Fibroblast of the aortic adventitia (primary cell): ENCODE measurements at places on chromosomes 16 and 17. TPM values are rescaled to one million over a fixed set of nuclear protein-coding genes. Genes with fewer than 3 reads are reported as not detected.

Gene SP6
- total RNA-seq = 0.09 TPM in 1 of 2 replicates, not detected in the other

Gene MMP15
- 1.3 and 2.4 TPM in 2 replicates for total RNA-seq

Gene AGRP
- total RNA-seq = not detected in 2 replicates

Gene DOC2A
- total RNA-seq = not detected in 2 replicates

Gene C17orf67
- total RNA-seq = 0.41 and 0.99 TPM in 2 replicates

Gene PTX4
- not detected in 2 replicates for total RNA-seq

Gene CD300C
- total RNA-seq = not detected in 2 replicates

Gene ZNF688
- total RNA-seq = 6.7 and 57.4 TPM in 2 replicates

Gene TUBB3
- total RNA-seq = 42.3 and 299 TPM in 2 replicates

Gene CCL22
- total RNA-seq = not detected in 2 replicates

Gene TBC1D3I
- total RNA-seq = 0.09 TPM in 1 of 2 replicates, not detected in the other

Gene CIBAR2
- not detected in 2 replicates for total RNA-seq

Gene MT1M
- total RNA-seq = 3.4 and 10.3 TPM in 2 replicates

Gene IL21R
- 0.54 TPM in 1 of 2 replicates, not detected in the other for total RNA-seq

Gene RHBDF1
- 39.4 and 66.8 TPM in 2 replicates for total RNA-seq

Gene STH
- total RNA-seq = not detected in 2 replicates

Gene JMJD6
- total RNA-seq = 10.8 and 18.1 TPM in 2 replicates

Gene ETV4
- 0.41 and 6.1 TPM in 2 replicates for total RNA-seq

Gene CSH1
- total RNA-seq = not detected in 2 replicates

Gene SLC7A6OS
- total RNA-seq = 11.5 and 12.1 TPM in 2 replicates

Gene MYH11
- total RNA-seq = 0.57 TPM in 1 of 2 replicates, not detected in the other

Gene TMEM98
- 95.5 and 232 TPM in 2 replicates for total RNA-seq

Gene HOXB6
- total RNA-seq = 0.63 and 13.1 TPM in 2 replicates

Gene C17orf50
- total RNA-seq = not detected in 2 replicates

Gene DHX38
- 39.1 and 158 TPM in 2 replicates for total RNA-seq

Gene ST6GALNAC1
- not detected in 2 replicates for total RNA-seq

Gene DYNLRB2
- not detected in 2 replicates for total RNA-seq

Gene TBC1D3B
- 0.36 and 3.5 TPM in 2 replicates for total RNA-seq

Gene ANKS3
- total RNA-seq = 22.0 and 28.2 TPM in 2 replicates

Gene KRTAP9-2
- total RNA-seq = not detected in 2 replicates

Gene CCL14
- not detected in 2 replicates for total RNA-seq

Gene PLEKHG4
- total RNA-seq = 13.3 and 24.3 TPM in 2 replicates

Gene GJC1
- 4.5 and 21.1 TPM in 2 replicates for total RNA-seq

Gene TXNDC11
- total RNA-seq = 9.0 and 24.0 TPM in 2 replicates

Gene OR2C1
- total RNA-seq = 0.09 TPM in 1 of 2 replicates, not detected in the other

Gene ARHGDIG
- 1.6 TPM in 1 of 2 replicates, not detected in the other for total RNA-seq
